ENCODE measurements at places on chromosomes 11 and 22.

DNA sequence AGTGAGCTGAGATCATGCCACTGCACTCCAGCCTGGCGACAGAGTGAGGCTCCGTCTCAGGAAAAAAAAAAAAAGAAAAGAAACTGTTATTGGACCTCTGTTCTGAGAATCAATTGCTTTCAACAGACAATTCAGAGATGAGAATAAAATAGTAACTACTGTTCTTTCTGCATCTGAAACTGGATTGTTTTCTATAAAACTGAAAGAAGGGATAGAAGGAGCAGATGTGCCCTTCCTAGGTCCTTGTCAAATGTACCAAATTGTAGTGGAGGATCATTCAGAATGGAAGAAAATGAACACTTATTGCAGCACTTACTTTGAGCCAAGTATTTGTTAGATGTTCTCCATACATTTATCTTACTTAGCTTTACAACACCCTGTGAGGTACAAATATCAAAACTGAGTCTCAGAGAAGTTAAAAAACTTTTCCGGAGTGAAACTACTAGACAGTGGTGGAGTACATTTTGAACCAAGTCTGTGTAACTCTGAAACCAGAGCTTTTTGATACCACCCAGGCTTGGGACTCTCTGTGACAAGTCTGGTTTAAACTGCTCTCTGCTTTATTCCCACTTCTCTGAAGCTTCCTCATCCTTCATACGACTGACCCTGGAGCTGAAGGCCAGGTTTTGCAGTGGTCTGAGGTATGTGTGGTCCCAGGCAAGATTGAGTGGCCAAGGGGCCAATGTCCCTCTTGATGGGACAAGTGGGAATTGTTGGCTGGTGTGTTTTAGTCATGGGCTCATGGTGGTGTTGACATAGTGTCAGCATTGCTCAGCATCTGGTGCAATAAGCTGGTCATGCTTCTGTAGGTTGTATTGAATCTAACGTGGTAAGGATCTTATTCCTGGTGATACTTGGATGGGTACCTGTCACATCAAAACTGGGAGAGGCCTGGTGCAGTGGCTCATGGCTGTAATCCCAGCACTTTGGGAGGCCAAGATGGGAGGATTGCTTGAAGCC is 48.2 kb upstream of the CCDC134 start:
- peak; percentile 59 for DNase-seq

DNA sequence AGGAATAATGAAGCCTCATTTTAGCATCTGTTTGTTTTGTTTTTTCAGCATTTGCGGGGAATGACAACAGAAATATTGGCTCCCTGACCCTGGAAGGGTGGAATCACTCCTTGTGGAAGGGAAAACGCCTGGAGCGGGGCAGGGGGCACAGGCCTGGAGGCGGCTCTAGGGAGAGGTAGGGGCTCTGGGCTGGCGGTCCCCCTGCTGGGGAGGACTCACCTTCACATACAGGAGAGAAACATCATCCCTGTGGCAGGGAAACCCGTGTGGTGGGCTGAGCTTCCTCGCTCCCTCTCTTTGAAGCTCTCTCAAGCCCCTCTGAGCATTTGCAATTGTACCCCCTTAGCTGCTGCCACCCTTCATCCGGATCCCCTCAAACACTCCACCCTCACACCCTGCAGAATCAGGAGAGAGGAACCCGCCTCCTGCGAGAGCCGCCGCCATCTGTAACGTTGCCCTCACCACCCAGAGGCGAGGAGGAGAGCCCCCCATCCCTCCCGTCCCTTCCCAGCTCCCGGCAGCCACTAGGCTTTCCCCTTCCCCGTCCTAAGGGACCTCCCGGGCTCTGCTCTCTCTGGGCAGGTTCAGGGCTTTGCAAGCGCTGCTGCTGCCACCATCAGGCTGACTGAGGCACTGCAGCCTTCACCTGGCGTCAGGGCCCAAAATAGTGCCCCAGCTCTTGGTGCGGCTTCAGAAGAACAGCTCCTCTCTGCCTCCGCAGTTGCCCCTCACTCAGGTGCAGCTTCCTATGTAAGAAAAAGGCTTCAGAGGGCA is 10.4 kb downstream of the KIRREL3 start:
- DNase-seq: peak; percentile 79

- no peak for DNase-seq
These were observed 85.5 kb downstream of the NOX4 start for GRCh38 chr11:89405629-89406028.

DNA sequence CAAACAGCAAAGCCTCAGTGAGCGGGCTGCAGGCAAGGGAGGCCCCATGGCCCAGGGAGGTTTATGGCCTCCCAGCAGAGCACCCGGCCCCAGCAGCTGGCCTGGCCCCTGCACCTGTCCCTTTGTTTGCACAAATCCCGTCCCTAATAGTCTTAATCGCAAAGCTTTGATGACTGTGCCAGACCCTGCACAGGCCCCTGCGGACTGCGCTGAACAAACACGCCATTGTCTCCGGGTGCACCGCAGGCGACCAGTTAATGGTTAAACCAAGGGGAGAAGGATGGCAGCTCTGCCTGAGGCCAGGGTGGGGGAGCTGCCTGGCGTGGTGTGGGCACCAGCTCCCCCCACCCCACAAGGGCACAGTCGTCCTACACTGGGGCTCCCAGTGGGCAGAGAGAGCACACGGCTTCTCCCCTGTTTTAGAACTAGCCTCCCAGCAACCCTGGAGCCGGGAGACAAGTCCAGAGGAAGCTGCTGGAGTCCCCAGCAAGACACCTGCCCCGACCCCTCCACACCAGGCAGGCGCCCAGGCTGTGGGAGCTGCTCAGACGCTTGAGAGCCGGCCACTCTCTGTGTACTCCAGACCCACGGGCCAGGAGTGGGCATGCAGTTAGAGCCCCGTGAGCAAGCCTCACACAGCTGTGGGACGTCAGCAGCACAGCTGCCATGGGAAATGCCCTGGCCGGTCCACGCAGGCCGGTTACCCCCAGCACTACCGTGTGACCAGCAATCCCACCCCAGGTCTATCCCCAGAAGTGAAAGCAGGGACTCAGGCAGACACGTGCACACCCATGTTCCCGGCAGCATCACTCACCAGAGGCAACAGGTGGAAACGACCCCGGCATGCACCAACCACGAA is 39.7 kb upstream of the TH start:
- DNase-seq: no peak

DNA sequence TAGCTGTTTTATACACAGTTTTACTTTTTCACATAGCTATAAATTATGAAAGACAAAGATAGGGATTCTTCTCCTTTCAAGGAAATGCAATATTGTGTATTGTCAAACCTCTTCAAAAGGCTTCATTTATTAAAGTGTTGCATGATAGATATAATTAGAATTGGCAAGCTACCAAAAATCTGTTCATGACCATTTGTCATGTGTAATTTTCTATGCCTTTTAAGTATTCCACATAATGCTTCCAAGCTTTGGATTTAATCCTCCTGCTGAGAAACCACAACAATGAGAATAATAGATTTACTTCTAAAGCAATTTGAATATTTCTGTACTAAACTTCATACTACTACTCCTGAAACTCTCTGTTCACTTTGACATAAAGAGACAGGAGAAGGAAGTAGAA is 403.2 kb upstream of the CCDC179 start:
- DNase-seq: no peak

GRCh38 chr11:77560605-77561004 is 29.1 kb upstream of the AQP11 start:
- DNase-seq: no peak

- no peak for DNase-seq
These were observed 222.2 kb downstream of the NAV2 start for GRCh38 chr11:19934828-19935259.

GRCh38 chr11:45385844-45386243 is 99.7 kb upstream of the SYT13 start:
- DNase-seq: no peak

DNA sequence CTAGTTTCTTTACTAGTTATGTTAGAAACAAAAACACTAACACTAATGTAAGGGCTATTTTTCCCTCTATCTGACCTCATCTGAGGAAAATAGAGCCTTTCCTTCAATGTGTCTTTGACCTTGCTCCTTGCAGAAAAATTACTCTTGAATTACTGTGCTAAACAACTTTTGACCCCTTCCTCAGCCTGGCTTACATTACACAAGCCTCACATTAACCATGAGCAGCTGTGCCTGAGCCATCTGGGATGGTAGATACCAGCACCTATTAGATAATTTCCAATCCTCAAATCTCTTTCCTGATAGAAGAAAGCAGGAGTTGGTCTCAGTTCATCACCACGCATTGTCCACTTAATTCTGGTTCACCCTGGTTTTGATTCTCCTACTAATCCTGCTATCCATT is 134.4 kb upstream of the NCAM1 start:
- DNase-seq: no peak

GRCh38 chr11:43904742-43905535 is 24.3 kb downstream of the ALKBH3 start:
- DNase-seq: no peak

DNA sequence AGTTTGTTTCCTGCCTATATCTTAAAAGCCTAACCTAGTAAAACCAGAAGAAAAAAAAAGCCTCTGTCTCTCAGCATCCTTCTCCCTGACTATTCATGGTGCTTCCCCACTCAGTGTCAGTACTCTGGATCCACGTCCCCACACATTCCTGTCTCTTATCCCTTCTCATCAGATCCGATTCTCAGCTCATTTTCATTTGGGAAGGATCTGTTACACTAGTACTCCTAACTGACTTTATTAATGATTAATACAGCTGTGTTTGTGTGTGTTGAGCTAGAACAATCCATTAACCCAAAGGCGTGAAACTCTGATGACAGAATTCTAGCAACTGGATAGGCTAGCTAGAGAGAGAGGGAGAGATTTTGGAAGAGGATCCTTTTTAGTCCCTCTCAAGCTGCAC is 1.5 kb downstream of the PRRG4 start:
- no peak for DNase-seq

GRCh38 chr11:10623797-10624761 is 55.6 kb upstream of the LYVE1 start:
- DNase-seq: peak; percentile 69

- no peak for DNase-seq
These were observed 175.8 kb downstream of the DSCAML1 start for GRCh38 chr11:117621226-117621625.

GRCh38 chr11:15711311-15711710 is 596.6 kb downstream of the INSC start:
- no peak for DNase-seq

- DNase-seq: no peak
These were observed 32.7 kb upstream of the DDX10 start for GRCh38 chr11:108632041-108632704.

- DNase-seq: peak; percentile 33
These were observed 134.3 kb upstream of the C11orf58 start for GRCh38 chr11:16603890-16604793.

- no peak for DNase-seq
These were observed 97.0 kb upstream of the LDLRAD3 start for GRCh38 chr11:35846874-35847273.

- no peak for DNase-seq
These were observed 156.5 kb upstream of the SOX6 start for GRCh38 chr11:16512899-16513241.

GRCh38 chr11:88480223-88480622 is 142.7 kb upstream of the CTSC start:
- DNase-seq: no peak

- no peak for DNase-seq
These were observed 2.2 kb upstream of the OR52H1 start for GRCh38 chr11:5550440-5551095.

DNA sequence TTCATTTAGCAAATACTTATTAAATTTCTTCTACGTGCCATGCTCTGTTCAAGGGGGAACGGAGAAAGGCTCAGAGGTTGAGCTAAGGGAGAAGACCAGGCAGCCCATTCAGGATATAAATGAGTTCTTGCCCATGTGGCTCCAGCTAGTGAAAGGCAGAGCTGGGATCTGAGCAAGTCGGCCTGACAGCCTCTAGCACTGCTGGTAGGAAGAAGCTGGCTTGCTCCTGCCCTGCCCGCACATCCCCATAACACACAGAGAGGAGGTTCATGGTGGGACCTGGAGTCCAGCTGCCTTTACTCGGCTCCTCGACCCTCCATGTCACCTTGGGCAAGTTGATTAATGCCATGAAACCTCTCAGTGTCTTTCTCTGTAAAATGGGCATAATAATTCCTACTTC is 2.0 kb downstream of the SLC15A3 start:
- no peak for DNase-seq

DNA sequence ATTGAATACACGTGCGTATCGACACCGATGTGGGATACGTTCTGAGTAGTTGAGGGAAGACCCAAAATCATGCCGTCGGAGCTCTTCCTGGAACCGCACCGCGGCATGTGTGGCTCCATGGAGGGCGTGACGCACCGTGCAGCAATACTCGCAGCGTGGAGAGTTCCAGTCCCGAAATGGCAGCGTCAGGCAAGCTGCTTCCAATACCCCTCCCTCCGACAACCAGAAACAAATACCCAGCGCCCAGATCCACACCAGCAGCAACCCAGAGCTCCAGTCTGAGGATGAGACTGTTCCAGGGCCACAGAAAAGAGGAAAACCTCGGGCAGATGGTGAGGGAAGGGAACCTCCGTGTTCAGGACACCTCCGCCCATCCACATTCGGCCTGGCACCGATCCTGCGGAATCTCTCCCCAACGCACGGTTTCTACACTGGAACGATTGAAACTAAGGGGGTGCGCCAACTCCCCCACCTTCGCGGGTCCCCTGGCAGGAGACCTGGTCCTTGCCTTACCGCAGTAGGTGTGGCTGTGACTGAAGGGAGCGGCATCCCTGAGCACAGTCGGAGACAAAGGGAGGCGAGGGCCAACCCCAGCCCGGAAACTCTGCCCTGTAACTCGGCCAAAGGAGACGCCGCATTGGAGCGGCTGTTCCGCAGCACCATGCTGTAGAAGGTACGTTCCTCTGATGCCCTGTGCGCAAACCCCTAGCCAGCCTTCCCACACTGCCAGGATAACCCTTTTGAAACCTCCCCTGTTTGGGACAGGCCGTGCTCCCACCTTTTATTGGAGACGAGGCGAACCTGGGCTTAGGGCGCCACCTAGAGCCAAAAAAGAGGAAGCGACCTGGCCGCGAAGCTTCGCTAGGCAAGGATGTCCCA is 28.2 kb downstream of the DBX1 start:
- DNase-seq: peak; percentile 67

- DNase-seq: peak; percentile 3
These were observed 1.2 kb upstream of the MPPED2 start for GRCh38 chr11:30587269-30587812.

All from GM13976 (cell line).